GM20000 (cell line): ENCODE measurements at places on chromosomes 2 and 18.

GRCh38 chr2:15711126-15711860 is 119.6 kb downstream of the DDX1 start:
- no peak for DNase-seq

GRCh38 chr2:128374001-128374710 is 55.5 kb upstream of the HS6ST1 start:
- no peak for DNase-seq

GRCh38 chr2:33488715-33489540 is 12.5 kb downstream of the RASGRP3 start:
- peak; percentile 42 for DNase-seq

GRCh38 chr2:120653046-120653445 is 82.6 kb upstream of the GLI2 start:
- DNase-seq: no peak

DNA sequence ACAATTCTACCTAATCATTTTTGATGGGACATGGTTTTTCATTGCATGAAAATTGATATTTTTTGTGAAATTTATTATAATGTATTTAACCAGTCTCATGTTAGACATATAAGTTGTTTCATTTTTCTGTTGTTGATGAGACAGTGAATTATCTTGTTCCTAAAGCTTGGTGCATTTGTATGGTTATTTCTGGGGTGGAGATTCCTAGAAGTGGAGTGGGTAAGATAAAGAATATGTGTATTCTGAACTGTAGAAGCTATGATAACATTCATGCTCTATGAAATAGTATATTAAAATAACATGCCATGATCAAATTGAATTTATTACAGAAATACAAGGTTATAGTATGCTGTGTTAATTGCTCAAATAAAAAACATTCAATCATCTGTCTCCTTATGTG is 69.2 kb downstream of the BOLA3 start:
- no peak for DNase-seq

DNA sequence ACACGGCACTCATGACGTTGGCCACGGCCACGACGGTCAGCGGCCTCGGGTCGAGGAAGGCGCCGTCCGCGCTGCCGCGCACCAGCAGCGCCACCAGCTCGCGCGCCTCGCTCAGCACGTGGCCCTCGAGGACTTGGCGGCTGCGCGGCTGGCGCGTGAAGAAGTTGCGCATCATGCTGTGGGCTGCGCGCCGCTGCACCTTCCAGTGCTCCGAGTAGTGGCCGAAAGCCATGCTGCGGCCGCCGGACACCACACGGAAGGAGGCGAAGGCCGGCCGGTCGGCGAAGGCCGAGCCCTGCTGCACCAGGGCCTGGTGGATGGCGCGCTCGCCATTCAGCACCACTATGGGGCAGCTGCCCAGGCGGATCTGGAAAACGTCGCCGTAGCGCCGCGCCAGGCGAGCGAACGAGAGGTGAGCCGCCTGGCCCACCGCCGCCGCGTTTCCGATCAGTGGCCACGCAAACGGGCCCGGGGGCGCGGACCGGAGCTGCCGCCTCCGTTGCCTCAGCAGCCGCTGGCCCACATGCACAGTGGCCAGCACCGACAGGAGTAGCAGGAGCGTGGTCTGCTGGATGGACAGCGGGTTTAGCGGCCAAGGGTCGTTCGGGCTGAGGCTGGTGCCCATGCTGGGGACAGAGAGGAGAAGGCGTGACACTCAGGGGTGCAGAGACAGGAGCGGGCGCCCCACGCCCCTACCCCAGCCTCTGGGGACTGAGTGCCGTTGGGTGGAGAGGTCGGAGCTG is 1.0 kb downstream of the CYP1B1 start:
- peak; percentile 31 for DNase-seq

DNA sequence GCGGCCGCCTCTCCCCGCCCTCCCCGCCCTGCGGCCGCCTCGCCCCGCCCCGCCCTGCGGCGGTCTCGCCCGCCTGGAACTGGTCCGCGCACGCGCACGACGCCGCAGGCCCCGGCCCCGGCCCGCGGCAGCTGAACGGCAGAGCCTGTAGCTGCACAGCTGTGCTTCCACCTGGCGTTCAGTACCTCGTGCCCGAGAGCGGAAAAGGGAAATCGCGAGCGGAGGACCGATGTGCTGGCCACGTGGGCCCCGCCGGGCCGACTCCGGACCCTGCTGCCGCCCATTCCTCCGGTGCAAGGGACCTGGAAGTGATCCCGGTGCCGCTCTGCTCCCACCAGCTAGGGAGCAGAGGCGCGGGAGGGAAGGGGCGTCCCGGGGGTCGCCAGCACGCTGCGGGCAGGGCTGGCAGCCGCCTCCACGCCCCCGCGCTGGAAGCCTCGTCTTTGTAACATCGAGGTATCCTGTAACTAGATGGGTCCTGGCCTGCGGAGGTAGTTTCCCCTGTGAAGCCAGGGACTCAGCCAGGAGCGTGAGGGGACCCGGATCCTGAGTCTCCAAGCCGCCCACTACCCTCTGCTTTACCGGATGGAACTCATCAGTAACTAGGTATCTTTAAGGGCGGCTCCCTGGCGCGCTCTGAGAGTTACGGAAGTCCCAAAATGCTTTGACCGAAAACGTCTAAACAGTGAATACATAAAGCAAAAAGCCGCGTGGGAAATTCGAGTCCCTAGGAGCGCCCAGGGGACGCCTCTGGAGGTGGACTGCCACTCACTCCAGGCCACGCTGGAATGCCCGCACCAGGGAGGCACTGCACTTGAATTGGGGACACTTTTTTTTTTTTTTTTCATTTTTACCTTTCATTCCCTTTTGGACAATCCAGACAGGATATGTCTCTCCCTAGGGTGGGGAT is 704 bp upstream of the ODC1 start:
- DNase-seq: peak; percentile 63

GRCh38 chr2:172555272-172555521 is 693 bp upstream of the PDK1 start:
- no peak for DNase-seq

DNA sequence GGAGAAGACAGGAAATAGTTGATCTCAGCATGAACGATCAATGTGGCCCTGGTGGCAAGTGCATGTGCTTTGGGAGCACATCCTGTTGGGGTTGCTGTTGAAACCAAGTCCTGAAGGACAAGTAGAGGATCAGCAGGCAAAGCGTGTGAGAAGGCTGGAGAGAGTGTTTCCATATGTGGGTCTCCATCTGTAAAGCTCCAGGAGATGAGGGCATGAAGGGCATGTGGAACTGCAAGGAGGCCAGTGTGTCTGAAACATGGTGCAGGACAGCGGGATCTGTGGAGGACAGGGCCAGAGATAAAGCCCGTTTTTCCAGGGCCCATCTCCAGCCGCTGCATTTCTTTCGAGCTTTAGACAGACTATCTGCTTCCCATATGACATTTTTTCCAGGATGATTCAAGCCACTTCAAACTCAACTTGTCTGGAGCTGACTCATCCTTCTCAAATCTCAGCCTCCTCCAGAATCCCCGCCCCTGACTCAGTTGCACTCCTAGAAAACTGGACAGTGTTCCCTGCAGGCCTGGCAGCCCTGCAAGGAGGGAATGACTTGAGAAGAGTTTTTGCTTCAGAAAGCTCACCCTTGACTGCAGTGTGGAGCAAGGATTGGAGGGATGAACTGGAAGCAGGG is 226.1 kb downstream of the VAPA start:
- no peak for DNase-seq

- DNase-seq: no peak
Observed at GRCh38 chr2:146004462-146004861, 1484.5 kb upstream of the ZEB2 start.

- no peak for DNase-seq
Observed at GRCh38 chr2:159030674-159031380, 62.4 kb downstream of the TANC1 start.

DNA sequence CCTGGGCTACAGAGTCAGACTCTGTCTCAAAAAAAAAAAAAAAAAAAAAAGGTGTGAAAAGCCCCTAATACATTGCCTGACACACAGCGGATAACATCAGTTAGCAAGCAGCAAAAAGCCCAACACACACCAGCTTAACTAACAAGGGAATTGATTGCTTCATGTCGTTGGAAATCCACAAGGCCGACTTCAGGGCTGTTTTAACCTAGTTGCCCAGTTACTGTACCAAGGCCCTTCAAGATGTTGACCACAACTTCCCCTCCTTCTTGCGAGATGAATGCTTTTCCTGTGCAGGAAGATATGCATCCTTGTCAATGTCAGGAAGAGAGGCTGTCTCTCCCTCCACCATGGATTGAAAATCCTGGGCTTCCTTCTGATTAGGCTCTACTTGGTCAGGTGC is 202.9 kb downstream of the MIB1 start:
- no peak for DNase-seq

DNA sequence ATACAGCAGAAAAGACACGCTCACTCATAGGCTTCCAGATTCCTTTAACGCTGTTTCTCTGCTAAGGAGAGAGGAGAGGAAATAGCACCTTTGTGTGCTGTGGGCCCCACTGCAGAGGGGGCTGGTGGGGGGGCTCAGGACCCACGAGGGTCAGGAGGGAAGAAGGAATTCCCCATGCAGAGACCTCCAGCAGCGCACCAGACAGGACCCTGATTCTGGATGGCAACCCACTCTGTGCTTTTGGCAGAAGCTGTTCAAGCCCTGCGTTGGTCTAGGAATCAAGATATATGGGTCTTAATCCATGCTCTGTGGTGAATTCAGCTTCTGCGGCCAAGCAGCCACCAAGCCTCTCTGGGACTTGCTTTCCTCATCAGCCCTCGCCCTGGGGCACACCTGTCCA is 31.0 kb downstream of the MYCN start:
- DNase-seq: no peak

GRCh38 chr2:100615886-100616285 is 53.1 kb downstream of the PDCL3 start:
- DNase-seq: no peak

DNA sequence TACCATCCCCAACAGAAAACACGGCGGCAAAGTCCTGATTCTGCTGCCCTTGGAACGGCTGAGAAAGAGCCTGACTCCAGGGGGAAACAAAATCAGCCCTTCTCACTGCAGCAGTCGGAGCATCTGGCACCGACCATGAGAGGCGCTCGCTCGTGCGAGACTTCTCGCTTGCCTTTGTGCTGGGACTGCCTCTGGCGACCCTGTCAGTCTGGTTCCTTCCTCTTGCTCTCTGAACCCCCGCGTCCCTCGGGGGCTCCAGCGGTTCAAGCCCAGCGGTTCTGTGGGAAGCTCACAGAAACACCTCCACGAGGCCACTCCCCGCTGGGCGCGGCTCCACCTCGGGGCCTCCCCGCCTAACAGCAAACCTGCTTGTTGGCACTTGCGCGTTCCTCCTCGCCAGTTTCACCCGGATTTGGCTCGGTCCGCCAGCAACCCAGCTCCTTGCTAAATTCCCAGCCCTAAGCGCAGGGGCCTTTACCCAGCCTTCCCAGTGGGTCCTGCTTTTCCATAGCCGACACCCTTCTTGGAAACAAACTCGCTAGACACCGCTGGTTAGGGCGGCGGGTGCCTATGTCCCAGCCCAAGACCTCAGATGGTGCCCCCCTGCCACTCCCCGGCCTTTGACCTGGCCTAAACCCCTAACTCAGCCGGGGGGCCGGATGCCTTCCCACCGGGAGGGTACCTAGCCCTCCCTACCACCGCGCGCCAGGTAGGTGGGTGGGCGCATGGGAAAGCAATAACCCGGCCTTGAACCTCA is 2.2 kb downstream of the RND3 start:
- DNase-seq: peak; percentile 19

- DNase-seq: peak; percentile 67
Observed at GRCh38 chr2:85669549-85669948, 1.6 kb upstream of the SFTPB start.

GRCh38 chr2:180980943-180981911 is 822 bp downstream of the UBE2E3 start:
- peak; percentile 63 for DNase-seq

DNA sequence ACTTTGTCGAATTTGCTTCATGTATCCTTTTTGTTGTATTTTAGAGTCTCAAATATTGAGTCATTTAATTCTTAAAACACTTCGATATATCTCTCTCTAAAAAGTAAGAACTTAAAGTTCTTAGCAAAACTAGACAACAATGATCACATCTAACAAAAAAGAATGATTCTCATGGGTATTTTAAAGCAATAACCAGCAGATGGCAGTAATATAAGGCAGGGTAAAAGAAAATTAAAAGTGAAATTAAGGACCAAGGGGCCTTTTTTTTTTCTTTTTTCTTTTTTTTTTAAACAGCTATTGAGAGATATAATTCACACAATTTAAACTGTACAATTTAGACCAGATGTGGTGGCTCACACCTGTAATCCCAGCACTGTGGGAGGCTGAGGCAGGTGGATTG is 9.9 kb upstream of the AOX1 start:
- peak; percentile 31 for DNase-seq

DNA sequence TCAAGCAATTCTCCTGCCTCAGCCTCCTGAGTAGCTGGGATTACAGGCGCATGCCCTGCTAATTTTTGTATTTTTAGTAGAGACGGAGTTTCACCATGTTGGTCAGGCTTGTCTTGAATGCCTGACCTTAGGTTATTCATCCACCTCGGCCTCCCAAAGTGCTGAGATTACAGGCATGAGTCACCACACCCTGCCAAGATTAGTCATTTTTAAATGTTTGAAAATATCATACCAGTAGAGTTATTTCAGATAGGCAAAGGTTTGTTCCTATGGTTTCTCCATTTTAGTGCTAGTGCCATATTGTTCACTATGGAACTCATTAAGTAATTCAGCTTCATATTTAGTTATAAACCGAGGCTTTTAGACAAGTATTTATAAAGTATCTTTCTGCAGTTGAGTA is 52.3 kb downstream of the HIBCH start:
- no peak for DNase-seq

DNA sequence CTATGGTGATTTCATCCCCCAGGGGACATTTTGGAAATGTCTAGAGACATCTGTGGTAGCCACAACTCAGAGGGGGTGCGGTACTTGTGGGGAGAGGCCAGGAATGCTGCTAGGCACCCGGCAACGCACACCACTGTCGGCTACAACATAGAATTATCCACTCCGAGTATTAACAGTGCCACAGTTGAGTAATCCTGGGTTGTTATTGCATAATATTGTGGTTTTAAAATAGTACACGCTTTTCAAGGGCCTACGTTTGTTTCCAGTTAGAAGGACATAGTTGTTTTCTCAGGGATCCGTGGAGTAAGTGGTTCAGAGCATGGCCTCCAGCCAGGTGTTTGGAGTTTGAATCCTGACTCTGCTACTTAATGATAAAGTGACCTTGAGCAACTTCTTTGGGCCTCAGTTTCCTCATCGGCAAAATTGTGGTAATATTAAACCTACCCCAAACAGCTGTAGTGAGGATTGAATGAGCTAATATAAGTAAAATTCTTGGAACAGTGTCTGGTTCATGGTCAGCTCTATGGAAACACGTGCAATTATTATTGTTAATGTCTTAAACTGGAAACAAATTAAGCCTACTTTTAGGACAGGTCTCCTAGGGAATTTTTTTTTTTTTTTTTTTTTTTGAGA is 24.5 kb downstream of the CYP27A1 start:
- DNase-seq: no peak
